Right kidney (tissue), 9 donors: ENCODE measurements at places on chromosomes 1 and 21.

DNA sequence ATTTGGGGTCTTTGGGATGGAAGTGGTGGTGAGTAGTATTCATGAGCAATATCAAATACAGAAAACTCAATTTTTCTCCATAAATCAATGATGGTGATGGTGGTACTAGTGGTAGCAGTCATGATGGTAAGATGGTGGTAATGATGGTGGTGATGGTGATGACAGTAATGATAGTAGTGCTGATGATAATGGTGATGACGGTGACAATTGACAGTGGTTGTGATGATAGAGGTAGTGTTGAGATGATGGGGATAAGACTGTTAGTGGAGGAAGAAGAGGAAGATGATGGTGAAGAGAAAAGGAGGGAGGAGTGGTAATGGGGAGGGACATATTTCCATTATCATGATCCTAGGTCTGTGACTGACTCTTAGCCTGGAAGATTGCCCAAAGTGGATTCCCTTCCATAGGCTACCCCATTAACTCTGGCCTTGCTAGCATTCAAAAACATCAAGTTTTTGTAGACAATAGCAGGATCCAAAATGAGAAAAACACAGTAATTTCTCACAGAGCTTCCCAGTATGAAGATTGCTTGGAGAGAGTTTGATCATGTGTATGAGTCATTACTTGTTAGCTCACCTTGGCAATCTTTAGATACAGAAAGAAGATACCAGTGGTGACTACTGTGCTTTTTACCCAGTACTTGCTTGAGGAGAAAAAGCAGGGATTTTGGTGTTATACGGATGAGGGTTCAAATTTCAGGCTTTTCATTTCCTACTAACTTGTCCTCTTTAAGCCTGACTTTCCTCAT lies 93.9 kb downstream of the ATP1A1 start:
- DNase-seq: no peak

DNA sequence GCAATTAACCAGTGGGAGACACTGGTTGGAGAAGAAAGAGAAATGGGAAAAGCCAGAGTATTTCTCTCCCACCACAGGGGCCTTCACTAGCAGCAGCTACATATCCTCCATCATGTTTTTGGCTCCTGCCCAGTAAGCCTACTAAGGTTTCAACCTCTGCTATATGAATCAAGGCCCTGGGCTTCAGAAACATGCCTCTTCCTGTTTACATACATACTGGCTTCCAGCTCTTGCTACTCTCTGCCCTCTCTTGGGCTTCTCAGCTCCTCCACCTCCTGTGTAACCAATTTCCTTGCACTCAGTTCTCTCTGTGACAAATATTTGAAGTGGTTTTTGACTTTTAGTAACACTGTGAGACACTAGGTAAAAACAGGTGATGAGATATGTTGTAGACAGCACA lies 80.8 kb downstream of the LRRC7 start:
- no peak for DNase-seq

DNA sequence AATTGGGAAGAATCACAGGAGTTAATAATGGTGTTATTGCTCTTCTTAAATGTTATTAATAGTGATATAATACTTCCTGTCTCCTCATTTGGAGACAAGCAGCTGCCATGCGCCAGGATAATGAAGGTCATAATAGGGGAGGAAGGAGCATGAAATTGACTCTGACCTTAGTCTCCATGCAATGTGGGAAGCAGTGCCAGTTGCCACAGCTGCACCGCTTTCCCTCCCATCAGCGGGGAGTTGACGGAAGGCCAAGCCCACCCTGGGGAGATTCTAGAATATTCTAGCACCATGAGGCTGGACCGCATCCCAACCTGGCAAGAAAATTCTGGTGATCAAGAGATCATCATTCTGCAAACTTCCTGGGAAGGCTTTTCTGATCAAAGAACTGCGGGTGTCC lies 11.0 kb upstream of the OLIG1 start:
- DNase-seq: no peak

DNA sequence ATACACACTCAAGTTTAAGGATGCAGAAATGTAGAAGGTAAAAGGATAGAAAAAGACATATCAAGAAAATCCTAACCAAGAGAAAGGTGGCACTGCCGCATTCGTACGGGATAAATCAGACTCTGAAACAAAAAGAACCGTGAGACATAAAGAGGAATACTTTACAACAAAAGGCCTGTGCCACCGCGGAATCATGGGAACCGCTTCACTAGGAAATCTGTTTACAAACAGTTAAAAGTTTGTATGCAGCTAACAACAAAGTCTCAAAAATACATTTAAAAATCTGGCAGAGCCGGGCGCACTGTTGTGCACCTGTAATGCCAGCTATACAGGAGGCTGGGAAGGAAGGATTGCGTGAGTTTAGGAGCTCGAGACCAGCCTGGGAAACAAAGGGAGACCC lies 8.1 kb downstream of the WRAP73 start:
- DNase-seq: no peak

DNA sequence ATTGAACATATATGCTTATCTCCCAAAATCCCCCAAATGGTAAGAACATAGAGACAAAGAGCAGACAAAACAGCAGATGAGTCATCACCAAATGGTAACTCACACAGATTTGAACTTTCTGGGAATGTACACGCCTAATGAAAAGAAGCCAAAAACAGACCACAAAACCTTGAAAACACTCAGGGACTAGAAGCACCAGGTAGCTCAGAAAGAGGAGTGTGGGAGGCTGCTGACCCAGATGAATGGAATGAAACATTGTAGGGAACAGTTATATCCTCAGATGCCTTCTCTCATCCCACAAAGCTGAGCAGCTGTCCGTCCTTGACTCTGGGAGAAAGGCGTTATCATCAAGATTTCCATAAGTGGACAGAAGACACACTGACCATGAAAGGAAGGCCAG lies 307.0 kb upstream of the USP25 start:
- no peak for DNase-seq

- no peak for DNase-seq
Observed at GRCh38 chr1:185450917-185451316, 133.9 kb upstream of the IVNS1ABP start.

DNA sequence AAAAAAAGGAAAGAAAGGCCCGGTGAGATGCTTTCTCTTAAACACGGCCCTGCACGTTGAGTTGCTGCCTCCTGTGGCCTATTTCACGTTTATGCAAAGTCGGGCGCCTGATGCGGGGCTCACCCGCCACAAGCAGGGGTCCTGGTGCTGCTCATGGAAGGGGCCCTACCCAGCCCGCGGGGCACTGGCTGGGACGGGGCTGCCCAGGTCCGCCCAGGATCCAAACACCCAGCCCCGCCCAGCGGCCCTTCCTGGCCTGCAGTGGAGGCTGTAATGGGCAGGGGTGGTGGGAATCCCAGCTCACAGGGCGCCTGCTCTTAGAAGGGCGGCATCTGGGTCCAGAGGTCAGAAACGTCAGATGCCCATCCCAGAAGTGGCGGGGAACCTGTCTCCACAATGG lies 1.6 kb downstream of the COL6A2 start:
- peak; percentile 44 for DNase-seq

DNA sequence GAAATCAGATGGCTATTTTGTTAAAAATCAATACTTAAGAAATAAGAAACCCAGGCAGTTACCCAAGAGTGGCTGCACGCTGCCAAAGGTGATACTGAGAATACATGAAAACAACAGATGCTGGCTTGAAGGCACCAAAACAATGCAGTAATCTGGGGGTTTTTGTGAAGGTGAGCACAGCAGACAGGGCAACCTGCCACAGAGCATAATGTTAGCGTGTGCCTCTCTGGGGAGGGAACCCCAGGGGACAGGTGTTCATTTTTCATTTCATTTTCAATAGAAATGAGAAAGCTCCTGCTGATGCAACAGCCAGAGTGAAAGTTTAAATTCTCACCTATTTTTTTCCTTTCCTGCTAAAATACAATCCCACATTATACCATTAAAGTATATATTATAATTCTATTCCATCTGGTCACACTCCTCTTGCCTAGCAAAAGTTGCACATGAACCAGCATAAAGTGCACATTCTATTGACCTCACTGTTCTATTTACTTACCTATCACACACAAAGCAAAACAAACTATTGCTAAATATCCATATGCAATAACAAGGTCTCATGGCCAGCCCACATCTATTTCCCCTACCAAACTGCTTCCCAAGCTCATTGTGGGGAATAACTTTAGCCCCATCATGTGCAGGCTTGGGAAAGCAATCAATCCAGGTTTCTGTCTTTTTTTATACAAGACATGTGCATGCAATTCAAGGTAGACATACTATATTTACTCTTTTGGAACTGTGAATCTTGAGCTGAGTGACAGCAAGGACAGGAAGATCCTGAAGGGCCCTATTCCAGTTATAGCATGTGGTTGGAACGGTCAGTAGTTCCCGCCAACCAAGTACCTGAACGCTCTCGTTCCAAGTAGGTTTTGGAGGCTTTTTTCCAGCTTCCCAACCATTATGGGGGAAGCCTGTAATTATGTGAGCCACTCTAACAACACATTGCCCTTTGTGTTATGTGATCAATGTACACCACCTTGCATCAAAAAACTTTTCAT lies 173.6 kb downstream of the RERE start:
- no peak for DNase-seq

DNA sequence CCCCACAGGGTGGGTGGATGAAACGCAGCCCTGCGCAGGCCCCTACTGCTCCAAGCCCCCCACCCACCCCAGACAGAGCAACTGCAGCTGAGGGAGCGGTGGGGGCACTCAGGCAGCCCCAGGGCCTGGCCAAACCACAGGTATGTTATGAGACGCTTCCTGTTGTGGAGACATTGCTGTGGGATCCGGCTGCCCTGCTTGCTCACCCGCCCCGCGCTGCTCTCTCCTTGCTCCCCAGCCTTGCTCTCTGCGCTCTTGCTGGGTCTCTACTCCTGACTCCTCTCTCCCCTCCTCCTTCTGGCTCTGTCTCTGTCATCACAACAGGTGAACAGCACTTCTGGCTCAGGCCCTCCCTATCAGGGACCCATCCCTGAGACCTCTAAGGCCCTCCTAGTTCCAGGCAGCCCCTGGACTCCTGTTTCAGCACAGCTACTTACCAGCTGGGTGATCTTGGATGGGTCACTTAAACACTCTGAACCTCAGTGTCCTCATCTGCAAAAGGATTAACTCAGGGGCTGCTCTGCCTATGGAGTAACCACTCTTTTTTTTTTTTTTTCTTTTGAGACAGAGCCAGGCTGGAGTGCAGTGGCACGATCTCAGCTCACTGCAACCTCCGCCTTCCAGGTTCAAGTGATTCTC lies 15.9 kb downstream of the COL8A2 start:
- DNase-seq: no peak

- no peak for DNase-seq
Observed at GRCh38 chr1:209086486-209087192, 496.9 kb upstream of the CAMK1G start.

- DNase-seq: no peak
Observed at GRCh38 chr1:177209357-177209756, 38.6 kb downstream of the BRINP2 start.

GRCh38 chr1:159009704-159010361 lies at the start of gene IFI16:
Gene IFI16 (plus strand): TSS chr1:159009907. CDS start chr1:159014681, 4,774 bp downstream.
- peak; percentile 33 for DNase-seq

- DNase-seq: no peak
Observed at GRCh38 chr1:26132834-26133167, 21.2 kb downstream of the PDIK1L start.

DNA sequence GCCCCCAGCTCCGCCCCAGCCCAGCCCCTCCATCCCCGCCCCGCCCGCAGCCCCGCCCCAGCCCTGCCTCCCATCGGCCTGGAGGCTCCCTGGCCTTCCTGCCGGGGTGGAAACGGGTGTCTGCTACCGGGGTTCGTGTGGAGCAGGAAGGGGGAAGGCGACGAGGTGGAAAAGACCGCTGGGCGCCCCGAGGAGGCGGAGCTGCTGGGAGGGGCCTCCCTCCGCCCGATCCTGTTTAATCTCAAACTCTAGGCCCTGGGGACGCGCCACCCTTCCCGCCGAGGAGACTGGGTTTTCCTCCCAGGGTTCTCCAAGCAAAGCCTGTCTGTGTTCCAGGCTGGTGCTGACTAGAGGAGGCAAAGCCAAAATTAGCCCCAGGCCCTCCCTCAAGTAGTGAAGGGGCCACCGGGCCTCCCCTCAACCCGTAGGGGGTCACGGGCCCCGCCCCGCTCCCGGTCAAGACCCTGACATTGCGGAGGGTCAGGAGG lies 16.2 kb upstream of the TTLL10 start:
- peak; percentile 84 for DNase-seq

GRCh38 chr1:66282343-66282852 lies 251.6 kb upstream of the SGIP1 start:
- no peak for DNase-seq

DNA sequence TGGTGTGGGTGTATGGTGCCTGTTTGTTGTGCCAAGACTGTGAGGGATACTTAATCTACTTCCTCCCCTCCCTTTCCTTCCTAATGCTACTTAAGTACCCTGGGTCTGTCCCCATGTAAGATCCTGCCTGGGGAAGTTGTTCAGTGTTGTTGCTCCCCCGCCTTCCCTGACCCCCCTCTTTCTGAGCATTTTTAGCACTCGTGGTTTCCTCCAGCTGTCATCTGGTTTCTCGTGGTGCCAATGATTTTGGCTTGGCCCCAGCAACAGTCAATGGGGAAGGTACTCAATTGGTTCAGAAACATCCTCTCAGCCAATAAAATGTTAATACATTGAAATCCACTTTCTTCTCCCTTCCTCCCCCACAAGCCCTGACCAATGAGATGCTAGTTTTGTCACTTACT lies 8.0 kb upstream of the B4GALT3 start:
- no peak for DNase-seq

- no peak for DNase-seq
Observed at GRCh38 chr1:16386454-16387113, 19.5 kb downstream of the SZRD1 start.

DNA sequence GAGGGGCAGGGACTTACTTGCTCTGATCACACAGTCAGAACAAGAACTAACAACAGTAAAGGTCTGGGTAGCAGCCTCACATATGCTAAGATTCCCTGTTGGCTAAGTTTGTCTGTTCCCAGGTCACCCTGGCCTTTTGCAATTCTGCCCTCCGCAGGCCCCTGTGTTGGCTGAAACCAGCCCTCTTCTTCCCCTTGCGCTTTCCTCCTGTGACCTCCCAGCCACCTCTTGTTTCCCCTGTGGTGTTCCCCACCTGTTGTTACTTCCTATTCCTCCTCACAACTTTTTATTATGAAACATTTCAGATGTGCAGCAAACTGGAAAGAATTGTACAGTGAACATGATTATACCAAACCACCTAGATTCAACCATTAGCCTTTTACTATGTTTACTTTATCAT lies 23.4 kb downstream of the MAPKAPK2 start:
- no peak for DNase-seq

DNA sequence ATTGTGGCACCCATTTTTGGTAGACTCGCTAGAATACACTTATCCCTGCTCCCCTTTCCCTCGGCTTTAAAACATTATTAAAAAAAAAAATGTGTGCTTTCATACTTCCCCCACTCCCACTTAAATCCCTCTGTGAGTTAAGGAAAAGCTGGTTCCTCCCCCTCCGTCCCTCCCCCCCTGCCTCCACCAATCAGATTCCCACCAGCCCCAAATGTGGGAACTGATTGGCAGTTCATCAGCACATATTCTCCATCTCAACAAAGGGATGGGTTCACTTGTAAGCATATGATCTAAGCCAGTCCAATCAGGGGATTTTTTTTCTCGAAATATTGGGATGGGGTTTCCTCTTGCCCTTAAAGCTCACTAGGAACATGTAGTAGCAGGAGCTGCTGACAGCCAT lies 10.8 kb upstream of the FYB2 start:
- DNase-seq: no peak

- no peak for DNase-seq
Observed at GRCh38 chr1:159960721-159961381, 6.8 kb upstream of the SLAMF9 start.
